Esophagus muscularis mucosa (tissue), 4 donors: ENCODE measurements at places on chromosomes 7 and 10. TPM values are rescaled to one million over a fixed set of nuclear protein-coding genes. Genes with fewer than 3 reads are reported as not detected.

DNA sequence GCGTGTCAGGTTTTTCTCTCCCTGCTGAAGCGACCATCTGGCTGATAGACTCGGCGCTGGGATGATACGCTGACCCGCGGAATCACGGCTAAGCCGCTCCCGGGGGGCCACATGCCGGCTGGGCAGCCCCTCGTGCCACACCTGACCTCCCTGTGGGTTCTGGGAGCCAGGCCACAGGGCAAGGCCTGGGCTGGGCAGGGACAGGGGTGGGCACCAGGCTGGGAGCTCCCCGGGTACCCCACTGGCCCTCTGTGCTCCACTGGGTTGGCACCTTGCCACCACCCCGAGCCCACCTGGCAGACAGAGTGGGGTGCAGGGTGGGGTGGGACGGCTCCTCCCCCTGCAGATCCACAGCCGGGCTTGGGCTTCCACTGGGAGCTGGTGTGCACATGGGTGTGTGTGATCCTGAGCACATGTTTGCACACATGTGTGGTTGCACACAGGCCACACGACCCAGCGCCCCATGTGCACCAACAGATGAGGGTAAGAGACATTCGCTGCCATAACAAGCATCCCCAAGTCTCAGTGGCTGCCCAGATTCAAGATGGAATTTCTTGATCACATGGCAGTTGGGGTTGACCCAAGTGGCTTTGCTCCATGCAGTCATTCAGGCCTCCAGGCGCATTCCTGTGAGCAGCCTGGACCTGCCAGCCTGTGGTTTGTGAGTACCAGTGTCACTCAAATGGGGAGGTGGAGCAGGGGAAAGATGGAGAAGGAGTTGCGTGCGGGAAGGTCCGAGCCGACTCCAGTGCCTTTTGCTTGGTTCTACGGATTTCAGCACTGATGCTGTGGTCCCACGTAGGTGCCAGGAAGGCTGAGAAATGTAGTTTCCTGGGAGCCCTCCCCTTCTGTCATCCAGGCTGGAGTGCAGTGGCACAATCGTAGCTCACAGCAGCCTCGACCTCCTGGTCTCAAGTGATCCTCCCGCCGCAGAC, 79.7 kb downstream of the UNCX start:
- no peak for DNase-seq

GRCh38 chr7:86926732-86927131, 132.7 kb downstream of the ELAPOR2 start:
- no peak for DNase-seq

HABP2 gene
- total RNA-seq: not detected

GRCh38 chr10:5470062-5470751, 29.2 kb downstream of the CALML5 start:
- peak; percentile 83 for DNase-seq

- DNase-seq: no peak
These were observed 35.4 kb upstream of the KNDC1 start for GRCh38 chr10:133124357-133125211.

GRCh38 chr10:30154126-30154525, 94.7 kb upstream of the JCAD start:
- DNase-seq: no peak

GRCh38 chr10:80486785-80487420, 32.8 kb downstream of the TSPAN14 start:
- DNase-seq: no peak

GRCh38 chr7:35260246-35260645, 6.3 kb upstream of the TBX20 start:
- DNase-seq: no peak

C10orf143 gene
- total RNA-seq: 4.0 TPM

DNA sequence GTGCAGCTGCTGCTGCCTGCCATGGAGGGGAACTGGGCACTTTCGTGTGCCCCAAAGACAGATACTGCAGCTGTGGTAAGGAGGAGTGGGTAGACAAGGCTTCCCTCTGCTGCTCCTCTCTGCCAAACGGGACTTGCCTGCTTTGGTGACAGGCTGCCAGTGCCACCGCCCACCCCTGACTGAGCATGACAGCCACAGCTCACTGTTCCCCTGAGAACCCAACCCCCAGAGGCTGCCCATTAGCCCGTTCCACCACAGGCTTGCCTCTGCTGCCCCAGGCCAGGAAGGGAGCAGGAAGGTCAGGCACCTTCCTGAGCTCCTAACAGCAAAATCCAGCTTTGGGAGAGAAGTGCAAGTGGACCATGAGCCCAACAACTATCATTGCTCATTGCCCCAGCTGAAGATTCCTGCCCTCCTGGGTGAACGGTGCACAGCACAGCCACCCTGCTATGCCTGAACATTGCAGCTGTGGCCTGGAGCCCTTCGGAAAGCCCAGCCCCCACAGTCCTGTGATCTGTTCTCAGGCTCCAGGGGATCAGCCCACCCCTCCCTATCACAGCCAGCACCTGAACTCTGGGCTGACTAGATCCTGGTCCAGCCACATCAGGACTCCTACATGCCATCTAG, 58.7 kb upstream of the ANTXRL start:
- no peak for DNase-seq

DNA sequence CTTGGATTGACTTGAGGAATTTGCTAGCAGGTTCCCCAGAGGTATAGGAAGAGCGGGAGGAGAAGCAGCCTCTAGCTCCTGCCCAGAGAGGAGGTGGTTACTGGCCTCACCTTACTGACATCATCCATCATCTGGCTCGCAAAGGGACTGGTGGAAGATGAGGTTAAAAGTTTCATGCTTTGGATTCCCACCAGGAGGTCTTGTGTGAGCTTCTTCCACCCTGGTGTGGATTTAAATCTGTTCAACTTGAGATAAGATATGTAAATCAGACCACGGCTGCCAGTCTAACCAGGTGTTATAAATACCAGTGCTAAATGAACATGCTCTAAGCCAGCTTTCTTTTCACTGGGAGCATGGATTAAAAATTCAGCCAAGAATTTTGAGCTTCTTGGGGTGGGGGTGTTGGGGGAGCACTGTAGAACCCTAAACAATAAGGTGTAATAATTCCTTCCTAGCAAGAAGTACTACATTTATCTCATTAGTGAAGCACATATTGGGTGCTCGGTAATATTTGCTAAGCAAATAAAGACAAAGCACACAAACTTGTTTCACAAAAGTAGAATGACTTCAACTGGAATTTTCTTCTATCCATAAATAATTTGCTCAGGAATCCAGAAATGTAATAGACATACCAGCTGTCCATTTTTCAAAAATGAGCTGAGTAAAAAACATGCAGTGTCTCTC, 7.8 kb downstream of the PROSER2 start:
- DNase-seq: no peak

DNA sequence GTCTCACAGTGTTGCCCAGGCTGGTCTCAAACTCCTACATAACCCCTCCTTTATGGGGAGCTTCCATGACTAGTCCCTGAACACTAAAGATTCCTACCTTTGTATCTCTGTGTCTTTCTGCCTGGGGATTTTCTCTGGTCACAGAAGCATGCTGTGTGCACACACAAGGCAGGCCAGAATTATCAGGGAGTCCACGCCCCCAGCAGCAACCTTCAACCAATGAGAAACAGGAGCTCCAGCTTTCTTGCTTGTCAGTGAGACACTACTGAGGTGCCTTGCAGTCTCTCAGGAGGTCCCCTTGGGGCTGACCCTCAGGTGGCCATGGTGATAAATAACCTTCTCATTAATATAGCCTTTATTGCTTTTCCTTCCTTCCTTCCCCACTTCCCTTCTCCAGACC, 45.1 kb upstream of the AUTS2 start:
- no peak for DNase-seq

FAM221A gene
- total RNA-seq: 4.6 TPM

GRCh38 chr10:29324220-29324841, 35.5 kb downstream of the LYZL1 start:
- DNase-seq: no peak

GNAT3 gene
- not detected for total RNA-seq

DNA sequence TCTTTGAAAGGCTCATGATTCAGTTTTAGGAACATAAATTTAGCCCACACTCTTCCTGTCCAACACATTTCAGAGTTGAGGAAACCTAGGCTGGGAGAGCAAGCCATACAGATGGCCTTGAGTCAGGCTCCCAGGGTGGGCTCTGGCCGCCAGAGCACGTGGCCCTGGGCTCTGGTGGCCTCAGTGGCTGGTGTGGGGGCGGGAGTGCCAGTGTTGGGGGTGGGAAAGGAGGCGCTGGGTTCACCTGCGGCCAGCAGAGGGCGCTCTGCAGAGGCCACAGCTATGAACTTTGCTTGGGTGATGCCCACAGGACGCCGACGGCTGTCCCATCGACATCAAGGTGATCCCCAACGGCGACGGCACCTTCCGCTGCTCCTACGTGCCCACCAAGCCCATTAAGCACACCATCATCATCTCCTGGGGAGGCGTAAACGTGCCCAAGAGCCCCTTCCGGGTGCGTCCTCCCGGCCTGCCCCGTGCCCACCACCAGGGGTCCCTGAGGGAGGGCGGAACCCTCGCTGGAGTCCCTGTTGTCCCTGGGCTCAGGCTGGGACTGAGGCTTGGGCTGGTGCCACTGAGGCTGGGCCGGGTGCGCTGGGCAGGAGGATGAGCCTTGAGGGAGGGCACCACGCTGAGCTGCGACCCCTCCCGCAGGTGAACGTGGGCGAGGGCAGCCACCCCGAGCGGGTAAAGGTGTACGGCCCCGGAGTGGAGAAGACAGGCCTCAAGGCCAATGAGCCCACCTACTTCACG, 11.9 kb downstream of the FLNC start:
- no peak for DNase-seq

GRCh38 chr7:87202208-87202607, 17.3 kb downstream of the TMEM243 start:
- DNase-seq: no peak

DNA sequence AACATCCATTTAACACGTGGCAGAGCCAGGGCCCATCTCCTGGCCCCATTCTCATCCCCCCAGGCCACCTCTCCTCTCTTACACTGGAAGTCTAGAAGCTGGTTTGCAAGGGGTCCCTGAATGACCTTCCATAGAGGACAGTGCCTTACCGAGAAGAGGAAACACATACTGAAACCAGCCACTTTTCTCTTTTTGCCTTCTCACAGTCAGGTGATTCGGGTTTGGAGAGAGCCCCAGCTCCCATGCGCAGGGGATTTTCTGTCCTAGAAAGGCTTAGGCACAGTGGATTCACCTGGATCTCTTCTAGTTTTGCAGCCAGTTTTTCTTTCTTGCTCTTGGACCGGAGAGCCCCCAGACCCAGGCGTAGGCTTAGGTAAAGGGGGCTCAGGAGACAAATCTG, 334.1 kb upstream of the C7orf33 start:
- DNase-seq: no peak

- DNase-seq: no peak
These were observed 346.8 kb downstream of the PCDH15 start for GRCh38 chr10:54454271-54454670.

TBX20 gene
- 0.83 TPM for total RNA-seq

DNA sequence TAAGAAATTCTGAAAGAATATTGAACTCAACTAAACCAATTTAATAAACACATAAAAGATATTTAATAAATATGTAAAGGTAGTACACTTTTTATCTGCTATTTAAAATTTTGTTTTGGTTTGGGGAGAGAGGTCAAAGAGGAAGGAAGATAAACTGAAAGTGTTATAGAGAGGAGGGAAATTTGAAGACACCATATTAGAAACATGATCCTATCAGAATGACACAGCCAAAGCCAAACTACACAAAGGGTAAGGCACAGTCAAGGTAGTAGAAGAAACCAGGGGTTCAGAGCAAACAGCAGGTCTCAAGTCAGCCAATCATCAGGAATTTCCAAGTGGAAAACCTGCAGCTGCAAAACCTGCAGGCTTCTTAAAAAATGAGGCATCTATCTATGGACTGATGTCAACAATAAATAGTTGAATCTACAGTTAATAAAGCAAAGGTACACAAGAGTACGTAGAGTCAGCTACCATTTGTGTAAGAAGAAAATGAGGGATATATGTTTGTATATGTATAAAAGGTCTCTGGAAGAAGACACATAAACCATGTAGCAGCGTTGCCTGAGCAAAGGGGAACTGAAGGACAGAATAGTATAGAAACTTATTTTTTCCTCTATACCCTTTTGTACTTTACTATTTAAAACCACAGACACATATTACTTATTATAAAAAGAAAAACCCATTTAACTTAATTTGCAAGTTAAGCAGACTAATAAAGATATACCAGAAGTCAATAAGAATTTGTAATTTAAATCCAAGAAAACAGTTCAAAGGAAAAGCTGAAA, 10.0 kb downstream of the ZNF800 start:
- no peak for DNase-seq

SEMA3D gene
- 1.5 TPM for total RNA-seq

TCAF1 gene
- 38.2 TPM for total RNA-seq

DNA sequence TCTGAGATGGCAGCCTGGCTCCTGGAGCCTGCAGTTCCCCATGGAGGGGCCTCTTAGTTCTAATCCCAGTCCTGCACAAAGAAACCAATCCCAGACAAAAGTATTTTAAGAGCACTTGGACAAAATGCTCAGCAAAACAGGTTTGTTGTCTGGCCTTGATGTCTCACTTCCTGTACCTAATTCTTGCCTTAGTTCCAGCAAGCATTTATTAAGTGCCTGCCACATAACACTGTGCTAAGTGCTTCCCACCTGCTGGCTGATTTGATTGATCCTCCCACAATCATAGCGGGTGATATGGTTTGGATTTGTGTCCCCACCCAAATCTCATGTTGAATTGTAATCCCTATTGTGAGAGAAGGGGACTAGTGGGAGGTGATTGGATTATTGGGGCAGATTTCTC, 65.7 kb upstream of the HABP2 start:
- peak; percentile 66 for DNase-seq

- DNase-seq: no peak
These were observed 156.7 kb downstream of the PRKG1 start for GRCh38 chr10:51230887-51231585.

GRCh38 chr10:113225903-113226302, 275.9 kb downstream of the TCF7L2 start:
- DNase-seq: no peak

SERPINE1 gene
- 54.2 TPM for total RNA-seq

DNA sequence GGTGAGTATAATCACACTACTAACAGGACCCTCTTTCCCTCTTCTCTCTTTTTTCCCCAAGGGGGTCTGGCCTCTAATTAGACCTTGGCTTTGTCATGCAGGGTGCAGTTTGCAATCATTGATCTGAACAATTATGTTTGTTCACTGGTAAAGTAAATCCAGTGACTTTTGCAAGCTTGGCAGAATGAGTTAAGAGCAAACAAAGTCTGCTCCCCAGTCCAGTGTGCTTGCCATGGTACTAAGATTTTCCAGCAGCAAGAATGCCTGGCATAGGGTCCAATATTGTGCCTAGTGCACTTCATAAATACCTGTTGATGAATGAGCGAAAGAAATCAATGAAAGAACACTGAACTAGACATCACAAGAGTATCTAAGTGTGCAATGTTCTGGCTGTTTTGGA, 43.9 kb downstream of the PLXDC2 start:
- no peak for DNase-seq

DNA sequence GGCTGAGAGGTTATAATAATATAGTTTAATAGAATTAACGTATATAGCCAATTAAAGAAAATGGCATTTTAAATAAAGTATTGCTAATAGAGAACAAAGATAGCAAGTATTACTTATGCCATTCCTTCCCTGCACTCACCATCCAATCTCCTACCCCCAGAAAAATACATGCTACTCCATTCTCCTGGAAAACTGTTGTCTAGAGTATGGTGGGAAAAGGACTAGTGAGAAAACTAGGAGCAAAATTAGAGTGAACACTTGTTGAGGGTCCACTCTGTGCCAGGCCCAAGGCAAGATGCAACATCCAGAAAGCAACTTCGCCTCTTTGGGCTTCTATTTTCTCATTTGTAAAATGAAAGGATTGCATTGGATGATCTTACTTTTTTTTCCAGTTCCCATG, 149.1 kb downstream of the CPED1 start:
- DNase-seq: no peak
